ENCODE measurements at places on chromosomes 2 and 18.

DNA sequence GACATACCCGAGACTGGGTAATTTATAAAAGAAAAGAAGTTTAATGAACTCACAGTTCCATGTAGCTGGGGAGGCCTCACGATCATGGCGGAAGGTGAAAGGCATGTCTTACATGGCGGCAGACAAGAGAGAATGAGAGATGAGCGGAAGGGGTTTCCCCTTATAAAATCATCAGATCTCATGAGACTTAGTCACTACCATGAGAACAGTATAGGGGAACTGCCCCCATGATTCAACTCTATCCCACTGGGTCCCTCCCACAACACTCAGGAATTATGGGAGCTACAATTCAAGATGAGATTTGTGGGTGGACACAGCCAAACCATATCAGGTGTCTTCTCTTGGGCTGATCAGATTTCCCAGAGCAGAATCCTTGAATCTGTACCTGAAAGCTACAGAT lies 617.3 kb upstream of the ID2 start:
- DNase-seq, result no peak

DNA sequence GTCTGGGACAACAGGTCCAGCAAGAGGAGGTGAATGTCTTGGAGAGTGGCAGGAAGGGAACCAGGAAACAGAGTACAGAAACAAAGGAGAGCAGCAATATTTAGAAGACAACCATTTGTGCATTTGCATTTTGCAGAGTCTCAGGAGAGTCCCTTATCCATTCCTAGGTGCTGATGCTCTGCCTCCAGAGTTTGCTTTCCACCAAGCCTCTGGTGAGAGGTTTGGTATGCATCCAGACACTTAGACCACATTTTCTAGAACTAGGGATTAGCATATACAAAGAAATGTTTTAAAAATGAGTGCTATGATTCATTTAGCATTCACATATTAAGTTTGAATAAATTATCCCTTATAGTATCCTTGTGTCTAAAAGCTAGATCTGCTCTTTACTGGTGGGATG lies 18.5 kb upstream of the LRATD1 start:
- DNase-seq, result no peak

DNA sequence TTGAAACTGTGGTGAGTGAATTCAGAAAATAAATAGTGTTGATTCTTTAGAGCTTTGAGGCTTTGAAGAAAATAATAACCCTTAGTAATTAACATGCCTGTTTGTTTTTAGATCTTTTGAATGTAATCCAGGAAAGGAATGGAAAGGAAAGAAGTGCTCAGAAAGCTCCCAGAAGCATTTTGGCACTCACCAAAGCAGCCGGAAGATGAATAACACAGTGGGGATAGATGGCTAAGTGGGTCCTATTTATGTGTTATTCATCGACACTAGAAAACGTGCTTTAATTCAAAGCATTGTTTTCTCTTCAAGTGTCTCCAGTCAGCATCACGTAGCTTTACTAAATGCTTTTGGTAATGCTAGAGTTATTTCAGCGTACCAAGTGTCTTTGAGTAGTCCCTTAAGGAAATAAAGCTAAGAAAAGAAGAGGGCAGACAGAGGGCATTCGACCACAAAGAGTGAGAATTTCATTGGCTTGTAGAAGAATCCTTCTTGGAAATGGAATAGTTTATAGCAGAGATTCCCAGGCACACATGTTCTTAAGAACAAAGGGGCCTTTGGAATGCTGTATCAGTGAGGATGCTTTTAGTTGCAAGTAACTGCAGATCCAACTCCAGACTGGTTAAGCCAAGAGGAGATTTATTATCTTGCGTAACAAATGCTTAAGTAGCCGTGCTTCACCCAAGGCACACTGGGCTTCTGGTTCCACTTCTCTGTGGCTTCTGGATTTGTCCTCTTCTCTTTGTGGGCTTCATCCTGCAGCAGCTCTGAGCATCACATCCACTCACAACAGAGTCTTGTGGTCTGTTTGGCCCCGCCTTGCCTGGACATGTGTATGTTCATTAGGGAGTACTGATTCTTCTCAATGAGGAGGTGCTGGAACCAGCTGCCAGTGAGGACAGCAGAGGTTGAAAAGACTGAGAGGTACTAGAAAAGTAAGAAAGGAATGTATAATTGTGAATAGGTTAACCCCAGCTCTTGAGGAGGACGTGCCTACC lies 63.6 kb upstream of the LTBP1 start:
- no peak for DNase-seq

GRCh38 chr2:218471982-218472381 lies 53.1 kb downstream of the VIL1 start:
- no peak for DNase-seq

DNA sequence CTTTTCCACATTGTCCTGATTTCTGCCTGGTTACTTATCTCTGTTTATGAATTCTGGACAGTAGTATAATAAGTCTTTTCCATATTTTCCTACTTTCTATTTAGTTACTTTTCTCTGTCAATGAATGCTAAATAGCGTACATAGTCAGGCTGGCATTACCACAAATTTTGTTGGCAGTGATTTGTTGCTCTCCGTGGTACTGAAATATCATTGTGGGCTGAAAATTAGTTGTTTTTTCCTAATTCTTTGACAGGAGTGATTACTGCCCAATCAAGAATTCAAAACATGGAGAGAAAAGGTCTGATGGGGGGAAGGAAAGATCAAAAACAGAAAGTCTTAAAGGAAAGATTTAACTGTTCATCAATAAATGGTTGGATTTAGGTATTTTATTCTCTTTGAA lies 7.7 kb upstream of the GALNT13 start:
- DNase-seq, result no peak

DNA sequence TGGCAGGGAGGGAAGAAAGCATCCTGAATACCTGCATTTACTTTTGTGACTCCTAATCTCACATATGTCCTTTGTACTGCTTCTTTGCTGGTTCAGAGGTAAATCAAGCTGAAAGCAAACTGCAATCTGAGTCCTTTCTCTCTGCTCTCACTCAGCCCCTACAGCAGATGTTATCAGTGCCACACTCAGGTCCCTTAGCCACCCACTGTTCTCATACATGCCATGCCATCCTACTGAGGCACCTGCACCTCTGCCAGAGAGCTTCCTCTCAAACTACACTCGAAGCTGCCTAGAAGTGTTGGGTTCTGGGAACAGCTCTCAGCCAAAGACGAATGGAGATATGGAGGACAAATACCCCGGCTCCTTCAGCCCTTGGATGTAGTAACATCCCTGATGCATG lies 244.5 kb downstream of the TXNL1 start:
- DNase-seq, result no peak

DNA sequence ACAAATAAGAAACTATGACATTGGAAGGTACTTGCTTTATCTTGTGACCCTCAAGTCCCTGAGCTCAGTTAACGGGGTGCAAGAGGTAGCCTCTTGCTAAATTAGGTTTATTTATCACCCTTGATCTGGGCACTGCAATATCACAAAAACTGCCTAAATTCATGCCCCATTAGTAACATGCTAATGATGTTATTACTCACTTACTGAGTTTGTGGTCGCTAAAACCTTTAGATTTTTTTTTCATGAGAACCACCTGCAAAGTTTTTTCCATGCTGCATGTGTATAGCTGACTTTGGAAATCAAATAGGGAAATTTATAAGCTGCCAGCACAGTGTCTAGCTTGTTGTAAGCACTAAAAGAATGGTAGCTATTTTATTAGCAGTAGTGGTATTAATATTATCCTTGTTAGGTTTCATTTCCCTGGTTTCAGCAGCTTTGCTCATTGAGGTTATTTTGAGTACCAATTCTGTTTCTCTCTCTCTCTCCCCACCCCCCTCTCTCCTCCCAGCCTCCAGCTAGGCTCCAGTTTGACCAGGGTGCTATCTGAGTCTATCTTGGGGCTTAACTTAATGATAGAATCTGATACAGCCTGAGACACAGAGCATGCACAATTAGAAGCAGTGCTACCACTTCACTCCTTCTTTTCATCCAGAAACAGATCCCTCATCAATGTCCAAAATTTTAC lies 88.7 kb upstream of the ATP8B1 start:
- no peak for DNase-seq

All from thymus (tissue), 14 donors.